ENCODE measurements at places on chromosomes 7 and 10.

DNA sequence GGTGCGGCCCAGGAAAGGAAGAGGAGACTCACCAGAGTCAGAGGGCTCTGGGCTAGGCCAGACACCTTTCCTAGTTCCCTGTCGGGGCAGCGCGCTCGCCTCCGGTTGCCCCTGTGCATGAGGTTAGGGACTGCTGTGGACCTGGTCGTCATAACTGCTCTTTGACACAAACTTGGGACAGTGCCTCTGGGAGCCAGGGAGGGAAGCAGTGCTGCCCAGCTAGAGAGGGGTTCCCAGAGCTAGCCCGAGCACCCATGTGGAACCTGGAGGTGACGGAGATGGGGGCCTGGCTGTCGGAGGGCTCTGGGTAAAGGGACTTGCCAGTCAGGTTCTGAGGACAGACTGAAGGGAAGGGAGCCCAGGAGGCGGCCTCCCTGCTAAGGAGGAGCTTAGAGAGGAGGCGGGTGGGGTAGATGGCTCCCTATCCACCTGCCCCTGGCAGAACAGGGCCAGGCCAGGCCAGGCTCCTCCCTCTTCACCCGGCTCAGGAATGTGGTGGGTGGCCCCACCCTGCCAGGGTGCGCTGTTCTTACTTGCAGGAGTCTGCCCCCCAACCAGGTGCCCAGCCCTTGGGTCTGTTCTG lies 29.7 kb downstream of the AGAP3 start:
- DNase-seq = no peak

DNA sequence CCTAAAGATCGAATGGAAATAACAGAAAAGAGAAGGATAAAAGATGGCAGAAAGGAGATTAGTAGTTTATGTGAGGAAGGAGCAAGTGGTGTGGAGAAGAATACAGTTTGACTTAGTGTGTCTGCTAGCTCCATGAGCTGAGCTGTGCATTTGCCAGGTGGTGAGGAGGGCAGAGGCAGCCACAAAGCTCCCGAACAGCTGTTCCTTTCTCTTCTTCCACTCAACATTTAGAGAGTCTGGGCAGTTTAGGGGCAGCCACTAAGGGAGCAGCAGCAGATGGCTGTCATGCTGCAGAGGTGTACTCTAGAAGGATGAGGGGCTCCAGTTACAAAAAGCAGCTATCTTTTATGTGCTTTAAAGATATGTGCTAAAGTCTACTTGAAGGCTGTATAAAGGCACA lies 674.4 kb downstream of the GRM8 start:
- DNase-seq = no peak

- no peak for DNase-seq
Observed at GRCh38 chr10:69461243-69462025, 10.2 kb downstream of the TSPAN15 start.

DNA sequence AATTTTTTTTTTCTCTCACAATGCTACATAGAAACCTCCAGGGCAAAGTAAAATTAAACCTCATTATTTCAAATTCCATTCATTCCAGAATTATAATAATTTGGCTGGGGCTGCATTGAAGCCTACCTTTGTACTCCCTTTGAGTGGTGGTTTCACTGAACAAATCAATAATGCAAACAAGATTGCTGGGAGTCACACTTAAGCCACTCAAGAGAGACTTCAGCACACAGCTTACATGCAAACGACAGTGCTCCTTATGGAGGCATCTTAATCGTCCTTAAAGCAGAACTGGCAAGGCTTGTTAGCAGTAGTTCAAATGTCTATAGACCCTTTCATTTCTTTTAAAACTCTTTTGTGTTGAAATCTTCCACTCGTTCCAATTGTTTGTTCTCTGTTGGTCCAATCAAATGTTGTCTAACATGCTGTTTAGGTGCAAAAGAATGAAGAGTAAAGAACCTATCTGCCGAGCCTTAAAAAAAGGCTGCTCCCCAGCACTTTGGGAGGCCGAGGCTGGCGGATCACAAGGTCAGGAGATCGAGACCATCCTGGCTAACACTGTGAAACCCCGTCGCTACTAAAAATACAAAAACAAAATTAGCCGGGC lies 294.9 kb downstream of the FGFR2 start:
- no peak for DNase-seq

DNA sequence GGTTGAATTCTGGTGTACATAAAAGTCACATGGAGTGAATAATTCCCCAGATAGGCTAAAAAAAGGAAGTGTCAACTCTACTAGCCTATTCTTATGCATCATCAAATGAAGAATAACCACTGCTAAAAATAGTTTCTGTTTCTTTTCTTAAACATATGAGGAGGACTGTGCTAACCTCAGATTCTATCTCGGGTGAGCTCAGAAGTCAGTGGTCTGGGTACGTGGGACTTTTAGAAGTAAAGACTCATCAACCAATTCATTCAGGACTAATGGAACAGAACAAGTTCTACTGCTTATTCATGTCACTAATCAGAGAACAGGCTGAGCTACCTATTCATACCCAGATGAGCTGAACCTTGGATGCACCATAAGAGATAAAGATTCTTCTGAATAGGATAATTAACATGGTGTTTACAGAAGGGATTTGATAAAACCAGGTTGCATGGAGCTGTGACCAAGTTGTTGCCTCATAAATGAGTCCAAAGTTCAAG lies 9.5 kb upstream of the ASAH2 start:
- no peak for DNase-seq

GRCh38 chr10:117004227-117005025 lies 561 bp downstream of the SHTN1 start:
- peak; percentile 45 for DNase-seq

- no peak for DNase-seq
Observed at GRCh38 chr7:121020249-121020988, 31.9 kb downstream of the CPED1 start.

- DNase-seq = peak; percentile 53
Observed at GRCh38 chr7:101159696-101160674, 5.4 kb downstream of the VGF start.

DNA sequence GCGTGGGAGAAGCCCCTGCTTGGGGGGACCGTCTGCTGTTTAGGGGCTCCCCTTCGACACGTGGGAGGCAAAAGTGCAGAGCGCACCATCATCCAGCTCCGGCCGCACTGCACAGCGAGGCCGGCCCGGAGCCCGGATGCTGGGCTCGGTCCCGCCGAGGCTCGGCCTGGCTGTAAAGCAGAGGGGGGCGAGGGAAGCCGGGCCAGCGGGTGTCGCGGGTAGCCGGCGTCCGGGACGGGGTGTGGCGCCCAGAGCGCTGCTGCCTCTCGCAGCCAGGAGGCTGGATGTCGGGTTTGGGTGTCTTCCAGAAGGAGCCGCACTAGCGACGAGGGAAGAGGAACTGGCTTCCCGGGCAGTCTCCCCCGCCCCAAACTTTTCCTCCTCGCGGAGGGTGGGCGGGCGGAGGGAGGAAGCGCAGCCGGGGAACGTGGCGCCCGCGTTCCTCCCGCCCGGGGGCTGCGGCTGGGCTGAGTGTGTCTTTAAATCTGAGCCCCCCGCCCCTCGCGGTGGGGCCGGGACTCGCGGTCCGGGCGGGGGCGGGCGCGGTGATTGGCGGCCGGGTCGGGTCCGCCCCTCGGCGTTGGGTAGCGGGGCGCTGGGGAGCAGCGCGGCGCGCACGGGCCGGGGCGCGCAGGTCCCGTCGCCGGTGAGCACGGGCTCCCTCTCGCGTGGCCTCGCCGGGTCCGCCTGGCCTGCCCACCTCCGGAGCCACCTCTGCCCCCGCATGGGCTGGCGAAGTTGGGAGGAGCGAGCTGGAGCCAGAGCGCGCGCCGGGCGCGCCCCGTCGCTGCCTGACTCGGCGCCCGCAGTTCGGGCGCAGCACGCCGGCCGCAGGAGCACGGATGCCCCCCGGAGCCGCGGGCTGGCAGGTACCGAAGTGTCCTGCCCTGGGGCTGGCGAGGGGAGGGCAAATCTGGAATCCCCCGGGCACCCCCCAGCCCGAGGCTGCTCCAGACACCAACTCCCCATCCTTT lies at the start of gene PALD1:
TSS of gene PALD1 (plus strand) at position 577 of the 974 bp plus-strand sequence. CDS start 47,185 bp downstream, outside the sequence.
- peak; percentile 73 for DNase-seq

GRCh38 chr10:80158598-80159127 lies 26.1 kb downstream of the PLAC9 start:
- peak; percentile 83 for DNase-seq

- DNase-seq = no peak
Observed at GRCh38 chr10:106355450-106355849, 809.1 kb downstream of the SORCS1 start.

GRCh38 chr7:4236389-4236788 lies 445.7 kb upstream of the FOXK1 start:
- no peak for DNase-seq
